CMK (cell line): ENCODE measurements at places on chromosomes 16 and 17.
A peak's percentile ranks its signal among the peaks of the same experiment; 100 is the strongest.

DNA sequence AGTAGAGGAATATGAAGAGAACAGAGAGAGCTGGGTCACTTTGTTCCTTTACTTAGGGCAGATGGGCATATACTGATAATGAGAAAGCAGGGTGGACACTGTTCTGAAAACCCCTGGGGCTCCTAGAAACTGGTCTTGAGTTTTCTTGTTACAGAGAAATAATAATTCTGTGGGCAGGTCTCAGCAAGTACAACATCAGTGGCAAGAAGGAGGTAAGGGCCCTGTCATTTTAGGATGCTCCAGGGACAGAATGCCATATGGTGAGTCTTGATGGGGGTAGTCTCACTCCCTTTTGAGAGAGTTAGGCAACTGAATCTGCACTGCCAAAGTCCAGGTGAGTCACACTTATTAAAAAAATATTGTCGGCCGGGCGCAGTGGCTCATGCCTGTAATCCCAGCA is 102.3 kb downstream of the KCNJ2 start:
- no peak for DNase-seq

DNA sequence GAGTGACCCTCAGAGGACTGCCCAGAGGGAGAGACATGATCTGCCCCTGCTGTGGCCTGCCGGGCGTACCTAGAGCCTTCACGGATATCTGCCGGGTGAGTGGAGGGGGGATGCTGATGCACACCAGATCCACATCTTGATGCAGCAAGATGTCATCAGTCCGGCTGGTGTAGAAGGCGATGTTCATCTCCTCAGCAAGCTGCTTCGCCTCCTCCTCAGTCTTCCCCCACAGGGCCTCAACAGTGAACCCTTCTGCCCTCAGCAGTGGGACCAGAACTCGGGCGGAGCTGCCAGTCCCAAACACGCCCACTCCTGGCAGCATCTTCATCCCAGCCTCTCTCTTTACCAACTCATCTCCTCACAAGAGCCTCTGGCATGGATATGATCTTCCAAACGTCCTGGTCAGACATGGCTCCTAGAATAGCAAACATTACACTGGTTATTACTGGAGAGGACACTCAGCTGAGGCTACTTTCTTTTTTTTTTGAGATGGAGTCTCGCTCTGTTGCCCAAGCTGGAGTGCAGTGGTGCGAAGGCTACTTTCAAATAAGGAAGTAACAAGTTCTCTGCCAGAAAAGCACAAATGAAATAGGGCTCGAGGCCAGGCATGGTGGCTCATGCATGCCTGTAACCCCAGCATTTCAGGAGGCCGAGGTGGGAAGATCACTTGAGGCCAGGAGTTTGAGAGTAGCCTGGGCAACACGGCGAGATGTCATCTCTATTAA is 18.9 kb downstream of the C16orf86 start:
- DNase-seq: no peak

DNA sequence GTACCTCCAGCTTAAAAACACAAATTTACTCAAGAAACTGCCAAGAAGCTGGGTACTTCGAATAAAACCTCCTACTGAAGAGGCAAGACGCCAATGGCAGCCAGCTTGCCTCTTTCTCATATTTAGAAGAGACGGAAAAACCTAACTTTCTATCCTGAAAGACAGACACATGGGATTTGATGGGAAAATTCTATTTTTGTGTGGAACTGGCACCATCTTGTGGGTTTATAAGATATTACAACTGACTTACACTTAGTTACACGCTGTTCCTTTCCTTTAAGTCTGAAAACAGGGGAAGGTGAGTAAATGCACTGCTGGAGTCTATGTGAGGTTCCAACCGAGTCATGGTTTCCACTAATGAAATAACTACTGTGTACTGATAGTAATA is 10.3 kb downstream of the ZNF18 start:
- DNase-seq: no peak

- DNase-seq: no peak
These were observed 22.5 kb upstream of the MEAK7 start for GRCh38 chr16:84526794-84527531.

- peak; percentile 40 for DNase-seq
These were observed 39.4 kb upstream of the RAI1 start for GRCh38 chr17:17641621-17642409.

GRCh38 chr16:83888672-83889044 is 10.3 kb upstream of the MLYCD start:
- peak; percentile 27 for DNase-seq

GRCh38 chr16:62167551-62167950 is 131.3 kb upstream of the CDH8 start:
- no peak for DNase-seq

DNA sequence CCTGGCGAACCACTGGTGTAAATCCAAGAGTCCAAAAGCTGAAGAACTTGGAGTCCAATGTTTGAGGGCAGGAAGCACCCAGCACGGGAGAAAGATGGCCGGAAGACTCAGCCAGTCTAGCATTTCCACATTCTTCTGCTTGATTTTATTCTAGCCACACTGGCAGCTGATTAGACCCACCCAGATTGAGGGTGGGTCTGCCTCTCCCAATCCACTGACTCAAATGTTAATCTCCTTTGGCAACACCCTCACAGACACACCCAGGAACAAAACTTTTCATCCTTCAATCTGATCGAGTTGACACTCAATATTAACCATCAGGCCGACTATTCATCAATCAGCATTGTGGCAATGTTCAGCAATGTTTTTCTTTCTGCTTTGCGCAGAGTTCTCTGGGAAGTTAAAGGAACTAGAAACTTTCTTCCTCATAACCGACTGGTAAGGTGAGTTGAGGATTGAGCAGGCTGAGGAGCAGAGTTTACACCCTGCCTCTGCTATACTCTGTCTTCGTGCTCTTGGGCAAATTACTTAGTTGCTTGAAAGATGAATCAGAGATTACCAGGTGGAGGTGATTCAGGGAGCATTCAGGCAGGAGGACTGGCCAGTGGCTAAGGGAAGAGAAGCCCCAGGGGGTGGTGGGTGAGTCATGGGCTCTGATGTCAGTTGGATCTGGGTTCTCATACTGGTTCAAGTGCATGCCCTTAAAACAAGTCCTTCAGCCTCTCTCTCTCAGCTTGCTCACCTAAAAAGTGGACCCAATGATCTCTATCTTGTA is 28.2 kb upstream of the BRD7 start:
- no peak for DNase-seq

DNA sequence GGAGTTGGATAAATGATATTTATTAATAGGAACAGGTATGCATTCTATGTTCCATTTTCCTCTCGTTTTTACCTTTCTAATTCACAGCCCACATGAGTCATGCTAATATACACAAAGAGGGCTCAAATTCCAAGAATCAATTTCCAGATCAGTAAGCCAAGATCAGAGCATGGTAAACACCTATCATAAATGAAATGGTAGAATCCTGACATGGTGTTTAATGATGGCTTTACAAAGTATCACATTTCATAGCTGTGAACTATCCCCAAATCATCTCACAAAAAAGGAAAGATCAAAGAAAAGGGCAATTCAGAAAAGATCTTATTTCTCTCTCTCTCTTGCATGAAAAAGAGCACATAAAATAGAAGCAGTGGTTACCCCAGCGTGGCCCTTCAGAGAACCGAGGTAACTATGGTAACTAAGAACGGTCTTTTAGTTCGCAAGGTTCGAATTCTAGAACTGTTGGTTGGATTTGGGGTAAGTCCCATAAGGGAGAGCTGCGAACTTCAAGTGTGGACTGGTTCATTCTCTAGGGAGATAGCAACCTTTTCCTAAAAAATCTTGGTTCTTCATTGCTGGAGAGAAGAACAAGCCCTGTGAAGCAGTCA is 73.0 kb downstream of the MARCHF10 start:
- DNase-seq: no peak

GRCh38 chr17:82110298-82110697 is 12.3 kb upstream of the FASN start:
- no peak for DNase-seq

GRCh38 chr16:78421181-78421708 is 321.8 kb downstream of the WWOX start:
- DNase-seq: no peak

- no peak for DNase-seq
These were observed 481 bp downstream of the CNTROB start for GRCh38 chr17:7932483-7932891.

GRCh38 chr17:3956983-3957382 is 7.3 kb downstream of the ATP2A3 start:
- no peak for DNase-seq

GRCh38 chr16:28108590-28109247 is 45.2 kb upstream of the GSG1L start:
- no peak for DNase-seq

GRCh38 chr17:41483531-41483930 is 2.6 kb upstream of the KRT35 start:
- DNase-seq: no peak

DNA sequence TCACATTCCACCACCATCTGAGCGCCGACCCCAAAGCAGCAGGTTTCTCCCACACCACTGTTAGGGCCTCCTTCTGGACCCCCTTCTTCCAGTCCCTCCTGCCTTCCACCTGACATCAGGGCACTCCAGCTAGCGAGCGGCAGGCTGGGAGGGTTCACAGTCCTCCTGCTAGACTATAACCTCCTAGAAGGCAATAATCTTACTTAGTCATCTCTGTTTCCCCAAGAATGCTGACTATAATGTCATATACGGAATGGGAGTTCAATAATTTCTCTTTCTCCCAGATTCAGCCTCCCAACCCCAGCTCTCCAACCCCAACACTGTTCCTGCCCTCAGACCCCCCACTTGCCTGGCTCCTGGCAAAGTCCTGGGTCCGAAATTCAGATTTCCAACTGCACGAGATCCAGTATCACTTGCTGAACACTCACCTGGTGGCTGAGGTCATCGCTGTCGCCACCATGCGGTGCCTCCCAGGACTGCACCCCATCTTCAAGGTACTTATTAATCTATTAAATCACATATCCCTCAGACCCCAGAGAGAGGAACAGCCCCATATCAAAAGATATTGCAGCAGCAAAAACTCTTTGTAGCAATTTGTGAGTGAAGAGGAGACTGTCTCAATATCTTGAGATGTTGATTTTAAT is 5.6 kb downstream of the ALOX12 start:
- no peak for DNase-seq

DNA sequence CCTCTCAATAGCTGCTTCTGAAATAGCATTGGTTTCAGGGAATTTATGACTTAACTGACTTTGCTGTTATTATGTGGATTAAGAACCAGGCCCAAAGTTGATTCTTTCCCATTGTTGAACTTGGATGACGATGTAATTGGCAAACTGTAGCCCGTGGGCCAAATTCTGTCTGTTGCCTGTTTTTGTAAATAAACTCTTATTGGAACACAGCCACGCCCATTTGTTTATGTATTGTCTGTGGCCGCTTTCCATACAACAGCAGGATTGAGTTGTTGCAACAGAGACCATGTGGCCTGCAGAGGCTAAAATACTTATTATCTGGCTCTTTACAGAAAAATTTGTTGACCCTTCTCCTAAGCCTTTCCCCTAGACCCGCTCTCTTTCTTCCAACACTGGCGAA is 31.6 kb downstream of the NTN1 start:
- no peak for DNase-seq

GRCh38 chr17:81398832-81399411 is 3.7 kb downstream of the BAHCC1 start:
- no peak for DNase-seq

- no peak for DNase-seq
These were observed 25.6 kb downstream of the TPSD1 start for GRCh38 chr16:1281517-1281916.

- no peak for DNase-seq
These were observed 20.2 kb downstream of the CHCT1 start for GRCh38 chr17:60442271-60443173.

GRCh38 chr17:59634632-59635541 is 15.2 kb downstream of the CLTC start:
- no peak for DNase-seq

GRCh38 chr17:73338566-73339197 is 26.9 kb upstream of the CDC42EP4 start:
- no peak for DNase-seq

DNA sequence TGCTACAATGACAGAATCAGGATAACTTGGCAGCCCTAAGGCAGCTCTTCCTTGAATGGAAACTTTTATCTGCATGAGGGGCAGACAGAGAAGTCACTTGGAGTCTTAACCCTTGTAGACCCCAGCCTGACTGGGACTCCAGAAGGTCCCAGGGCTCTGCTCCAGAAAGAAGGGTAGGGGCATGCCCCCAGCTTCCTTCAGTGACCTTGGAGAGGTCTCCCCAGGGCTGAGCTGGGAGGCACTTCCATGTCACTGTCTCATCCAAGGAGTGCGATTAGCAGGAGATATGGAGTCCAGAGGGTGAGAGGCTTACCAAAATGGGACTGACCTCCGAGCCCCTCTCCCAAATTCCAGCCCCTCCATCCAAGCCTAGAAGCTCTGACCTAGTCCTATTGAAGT is 3.4 kb upstream of the NLRC5 start:
- DNase-seq: no peak

DNA sequence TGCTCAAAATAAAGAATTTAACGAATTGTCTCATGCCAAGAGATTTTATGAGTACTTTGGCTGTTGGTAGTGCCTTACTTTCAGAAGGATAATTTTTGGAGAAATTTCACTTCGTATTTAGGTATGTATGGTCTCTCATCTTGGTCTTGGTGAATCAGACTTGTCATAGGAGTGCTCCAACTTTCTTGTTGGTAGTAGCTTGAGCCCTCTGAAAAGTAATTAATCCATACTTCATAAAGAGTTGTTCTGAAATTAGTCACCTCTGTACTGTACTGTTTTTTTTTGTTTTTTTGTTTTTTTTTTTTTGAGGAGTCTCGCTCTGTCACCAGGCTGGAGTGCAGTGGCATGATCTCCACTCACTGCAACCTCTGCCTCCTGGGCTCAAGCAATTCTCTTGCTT is 11.6 kb downstream of the ZNRF1 start:
- DNase-seq: no peak

- no peak for DNase-seq
These were observed 3.8 kb upstream of the DNAH2 start for GRCh38 chr17:7713782-7714181.

- DNase-seq: no peak
These were observed 41.8 kb downstream of the CFAP20 start for GRCh38 chr16:58087209-58087913.

DNA sequence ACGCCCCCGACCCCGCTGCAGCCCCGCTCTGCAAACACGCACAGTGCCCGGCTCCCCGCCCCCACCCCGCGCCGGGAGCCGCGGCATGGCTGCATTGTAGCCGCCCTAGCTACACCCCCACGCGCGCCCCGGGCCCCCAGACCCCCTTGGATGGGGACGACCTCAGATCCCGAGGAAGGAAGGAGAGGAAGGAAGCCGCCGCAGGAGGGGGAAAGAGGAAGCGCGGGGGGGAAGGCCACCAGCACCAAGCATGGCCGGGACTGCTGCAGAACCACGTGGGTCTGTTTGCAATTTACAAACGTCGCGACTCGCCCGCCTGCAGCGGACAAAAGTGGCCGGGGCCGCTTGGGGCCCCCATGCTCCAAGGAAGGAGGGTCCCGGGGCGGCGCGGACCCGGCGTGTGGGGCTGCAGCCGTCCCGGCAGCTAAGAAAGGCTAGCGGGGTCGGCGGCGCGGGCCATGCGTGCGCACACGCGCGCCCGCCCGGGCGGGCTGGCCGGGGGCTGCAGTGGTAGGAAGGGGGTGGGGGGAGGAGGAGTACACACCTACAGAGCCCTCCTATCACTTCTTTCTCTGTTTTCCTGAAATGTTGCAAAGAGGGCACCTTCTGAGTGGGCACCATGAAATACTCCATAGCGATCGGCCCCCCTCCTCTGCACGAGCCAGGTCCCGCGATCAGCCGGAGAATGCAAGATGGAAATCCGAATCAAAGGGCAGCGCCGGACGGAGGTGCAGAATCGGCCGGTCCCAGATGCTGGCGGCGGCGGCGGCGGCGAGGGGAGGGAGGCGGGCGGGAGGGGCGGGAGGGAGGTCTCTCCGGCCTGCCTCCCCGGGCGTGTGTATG is 488 bp downstream of the TFAP4 start:
- DNase-seq: peak; percentile 54

- peak; percentile 35 for DNase-seq
These were observed 23.4 kb upstream of the SREBF1 start for GRCh38 chr17:17859909-17860765.
